ENCODE measurements at places on chromosomes 2 and 18. TPM values are rescaled to one million over a fixed set of nuclear protein-coding genes. Genes with fewer than 3 reads are reported as not detected.
A peak's percentile ranks its signal among the peaks of the same experiment; 100 is the strongest.

DNA sequence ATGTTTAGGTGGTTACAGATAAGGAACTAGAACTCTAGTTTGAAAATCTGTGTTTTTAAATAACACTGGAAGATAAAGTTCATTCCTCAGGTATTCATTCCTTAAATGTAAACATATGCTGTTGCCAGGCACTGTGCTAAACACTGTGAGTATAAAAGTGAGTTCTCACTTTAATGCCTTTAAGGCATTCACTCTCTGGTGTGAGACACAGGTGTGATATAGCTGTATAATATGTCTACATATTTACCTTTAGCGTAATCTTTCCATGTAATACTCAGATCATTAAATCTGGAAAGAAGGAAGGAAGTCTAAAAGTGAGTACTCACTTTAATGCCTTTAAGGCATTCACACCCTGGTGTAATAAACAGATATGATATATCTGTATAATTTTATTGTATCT is 472.6 kb downstream of the PARD3B start:
- H3K4me3 ChIP-seq: no peak overlapping the region
- no peaks in the 10 kb centered on the region for H3K4me1 ChIP-seq
- H3K27me3 ChIP-seq: no peaks in the 10 kb centered on the region
- no peak for DNase-seq

GRCh38 chr2:9103663-9104277 is 100.3 kb upstream of the MBOAT2 start:
- DNase-seq: no peak
- H3K27ac ChIP-seq: peak overlapping the region; percentile 61
- no peak overlapping the region for H3K4me3 ChIP-seq
- H3K4me1 ChIP-seq: peaks cover 7% of the 10 kb centered on the region

Gene IL18R1
- 4.9 TPM for total RNA-seq

Gene BOLL
- total RNA-seq: not detected

DNA sequence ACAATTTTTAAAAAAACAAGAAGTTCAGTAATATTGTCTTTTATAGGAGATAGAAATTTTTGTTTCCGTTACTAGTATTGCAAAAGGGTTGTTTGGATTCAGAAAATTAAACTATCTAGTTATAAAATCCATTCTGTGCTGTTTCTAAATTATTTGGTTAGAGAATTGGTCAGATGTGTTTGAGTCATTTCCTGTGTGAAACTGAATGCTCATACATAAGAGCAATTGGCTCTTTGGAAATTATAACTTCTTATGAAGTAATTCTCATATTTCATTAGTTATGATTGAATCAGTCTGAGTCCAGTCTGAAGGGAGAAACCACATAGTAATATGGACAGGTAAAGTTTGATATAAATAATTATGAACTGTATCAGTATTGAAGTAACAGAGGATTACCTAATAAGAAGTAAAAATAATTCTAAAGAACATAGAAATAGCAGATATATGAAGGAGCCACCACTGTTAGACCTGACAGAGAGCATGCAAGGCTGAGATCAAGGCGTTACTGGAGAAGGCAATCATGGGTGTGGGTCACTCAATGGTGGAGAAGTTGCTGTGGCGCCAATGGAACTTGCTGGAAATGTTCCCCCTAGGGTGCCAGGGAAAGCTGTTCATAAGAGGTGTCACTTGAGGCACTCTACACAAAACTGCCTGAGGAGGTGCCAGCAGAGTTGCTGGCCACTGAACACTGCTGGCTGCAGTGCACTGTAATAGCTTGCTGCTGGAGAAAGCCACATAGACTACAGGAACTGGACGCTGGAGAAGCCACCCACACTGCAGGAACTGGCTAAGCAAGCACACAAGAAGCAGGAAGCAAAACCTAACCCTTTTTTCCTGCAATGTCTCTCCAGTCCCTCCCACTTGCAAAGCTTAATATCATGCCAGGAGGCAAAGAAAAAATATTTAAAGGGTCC is 18.0 kb upstream of the FAP start:
- no peaks in the 10 kb centered on the region for H3K36me3 ChIP-seq
- no peaks in the 10 kb centered on the region for H3K27me3 ChIP-seq
- DNase-seq: no peak
- H3K4me3 ChIP-seq: no peak overlapping the region
- peaks cover 18% of the 10 kb centered on the region for H3K4me1 ChIP-seq

Gene BCL11A
- total RNA-seq: 48.4 TPM

DNA sequence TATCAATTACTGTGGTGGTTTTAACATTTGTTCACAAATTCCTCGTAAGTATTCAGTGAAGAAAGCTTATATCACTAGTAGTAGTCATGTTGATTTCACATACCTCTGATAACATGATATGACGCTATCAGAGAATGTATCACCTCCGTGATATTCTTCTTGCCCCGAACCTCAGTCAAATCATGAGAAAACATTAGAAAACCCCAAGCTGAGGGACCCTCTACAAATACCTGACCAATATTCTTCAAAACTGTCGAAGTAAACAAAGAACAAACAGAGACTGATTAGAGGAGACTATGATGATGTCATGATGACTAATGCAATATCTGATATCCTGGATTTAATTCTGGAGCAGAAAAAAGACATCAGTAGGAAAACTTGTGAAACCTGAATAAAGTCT is 85.6 kb upstream of the SPOPL start:
- H3K27me3 ChIP-seq: no peaks in the 10 kb centered on the region
- H3K4me3 ChIP-seq: no peak overlapping the region
- H3K4me1 ChIP-seq: no peaks in the 10 kb centered on the region
- no peak overlapping the region for H3K27ac ChIP-seq
- DNase-seq: no peak
- H3K36me3 ChIP-seq: no peaks in the 10 kb centered on the region

GRCh38 chr2:76569819-76570218 is 859.1 kb upstream of the GCFC2 start:
- H3K4me3 ChIP-seq: no peak overlapping the region
- no peak for DNase-seq
- H3K4me1 ChIP-seq: no peaks in the 10 kb centered on the region
- no peak overlapping the region for H3K27ac ChIP-seq
- no peaks in the 10 kb centered on the region for H3K27me3 ChIP-seq

- H3K27ac ChIP-seq: peak overlapping the region; percentile 62
- peaks cover 67% of the 10 kb centered on the region for H3K36me3 ChIP-seq
- H3K27me3 ChIP-seq: no peaks in the 10 kb centered on the region
- DNase-seq: no peak
Measured at GRCh38 chr2:217816396-217816869, 186.4 kb downstream of the TNS1 start.

GRCh38 chr2:101770726-101771125 is 73.2 kb downstream of the MAP4K4 start:
- DNase-seq: no peak
- no peak overlapping the region for H3K4me3 ChIP-seq
- H3K27ac ChIP-seq: no peak overlapping the region
- peaks cover 74% of the 10 kb centered on the region for H3K4me1 ChIP-seq
- no peaks in the 10 kb centered on the region for H3K27me3 ChIP-seq

DNA sequence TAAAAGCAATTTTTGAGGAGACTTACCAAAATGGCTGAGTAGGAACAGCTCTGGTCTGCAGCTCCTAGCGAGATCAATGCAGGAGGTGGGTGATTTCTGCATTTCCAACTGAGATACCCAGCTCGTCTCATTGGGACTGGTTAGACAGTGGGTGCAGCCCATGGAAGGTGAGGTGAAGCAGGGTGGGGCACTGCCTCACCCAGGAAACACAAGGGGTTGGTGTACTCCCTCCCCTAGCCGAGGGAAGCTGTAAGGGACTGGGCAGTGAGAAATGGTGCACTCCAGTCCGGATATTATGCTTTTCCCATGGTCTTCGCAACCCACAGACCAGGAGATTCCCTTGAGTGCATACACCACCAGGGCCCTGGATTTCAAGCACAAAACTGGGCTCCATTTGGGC is 419.0 kb downstream of the NUP35 start:
- H3K36me3 ChIP-seq: no peaks in the 10 kb centered on the region
- no peak overlapping the region for H3K4me3 ChIP-seq

Gene TFCP2L1
- total RNA-seq: 32.7 TPM

DNA sequence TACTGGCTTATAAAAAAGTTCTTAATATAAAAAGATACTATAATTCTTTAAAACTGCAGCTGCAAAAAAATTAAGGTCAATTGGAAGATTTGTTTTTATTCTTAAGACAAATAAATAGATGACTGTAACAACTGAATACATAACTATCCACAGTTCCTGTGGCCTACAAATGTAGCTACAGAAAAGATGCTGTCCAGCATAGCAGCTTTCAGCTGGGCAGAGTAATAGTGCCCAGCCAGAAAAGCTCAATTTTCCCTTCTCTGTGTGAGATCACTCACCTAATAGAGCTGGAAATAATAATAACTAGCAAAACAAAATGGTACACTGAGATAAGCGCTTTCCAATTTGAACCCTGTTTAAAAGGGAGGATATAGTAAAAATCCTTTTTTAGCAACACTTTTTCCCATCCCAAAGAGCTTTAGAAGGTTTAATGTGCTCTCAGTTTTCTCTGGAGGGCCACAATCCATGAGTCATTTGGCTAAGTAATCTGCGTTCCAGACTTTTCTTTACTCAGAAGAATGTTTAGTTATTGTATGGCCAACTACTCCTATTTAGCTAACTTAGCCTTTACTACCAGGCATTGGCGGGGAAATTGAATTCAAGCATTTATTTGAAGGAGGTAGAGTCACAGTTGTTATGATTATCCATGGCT is 158.1 kb upstream of the SLC39A10 start:
- no peak for DNase-seq
- no peaks in the 10 kb centered on the region for H3K27me3 ChIP-seq
- no peak overlapping the region for H3K4me3 ChIP-seq
- no peak overlapping the region for H3K27ac ChIP-seq

DNA sequence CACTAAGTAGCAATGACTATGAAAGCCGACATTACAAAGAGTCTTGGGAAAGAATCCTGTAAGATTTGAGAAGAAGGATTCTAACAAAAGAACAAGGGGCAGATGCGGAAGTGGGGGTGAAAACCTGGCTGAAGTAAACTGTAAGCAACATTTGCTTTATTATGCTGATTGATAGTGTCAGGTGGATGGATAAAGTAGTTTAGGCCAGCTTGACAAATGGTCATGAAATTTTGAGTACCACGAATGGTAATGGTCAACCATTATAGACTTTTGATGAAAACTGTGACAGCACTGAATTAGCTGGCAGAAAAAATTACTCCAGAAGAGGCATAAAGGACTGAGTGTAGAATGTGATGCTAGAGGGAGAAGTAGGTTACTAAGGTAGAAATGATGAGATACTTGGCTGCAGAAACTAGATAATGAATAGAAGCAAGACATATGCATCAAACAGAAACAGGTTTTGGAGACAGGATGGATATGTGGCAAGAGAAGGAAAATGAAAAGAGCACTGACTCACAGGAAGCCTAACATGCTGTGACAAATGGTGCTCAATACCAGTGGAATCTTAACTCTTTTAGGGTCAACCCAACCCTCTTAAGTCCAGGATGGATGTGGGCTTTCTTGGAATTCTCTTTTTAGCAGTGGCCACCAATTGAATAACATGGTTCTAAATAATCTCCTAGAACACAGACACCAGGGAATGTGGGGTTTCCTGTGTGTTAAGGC is 6.8 kb downstream of the THUMPD2 start:
- DNase-seq: no peak
- H3K4me3 ChIP-seq: no peak overlapping the region
- peaks cover 40% of the 10 kb centered on the region for H3K4me1 ChIP-seq
- H3K27ac ChIP-seq: no peak overlapping the region
- H3K36me3 ChIP-seq: no peaks in the 10 kb centered on the region

Gene TGFA
- total RNA-seq: 27.7 TPM

DNA sequence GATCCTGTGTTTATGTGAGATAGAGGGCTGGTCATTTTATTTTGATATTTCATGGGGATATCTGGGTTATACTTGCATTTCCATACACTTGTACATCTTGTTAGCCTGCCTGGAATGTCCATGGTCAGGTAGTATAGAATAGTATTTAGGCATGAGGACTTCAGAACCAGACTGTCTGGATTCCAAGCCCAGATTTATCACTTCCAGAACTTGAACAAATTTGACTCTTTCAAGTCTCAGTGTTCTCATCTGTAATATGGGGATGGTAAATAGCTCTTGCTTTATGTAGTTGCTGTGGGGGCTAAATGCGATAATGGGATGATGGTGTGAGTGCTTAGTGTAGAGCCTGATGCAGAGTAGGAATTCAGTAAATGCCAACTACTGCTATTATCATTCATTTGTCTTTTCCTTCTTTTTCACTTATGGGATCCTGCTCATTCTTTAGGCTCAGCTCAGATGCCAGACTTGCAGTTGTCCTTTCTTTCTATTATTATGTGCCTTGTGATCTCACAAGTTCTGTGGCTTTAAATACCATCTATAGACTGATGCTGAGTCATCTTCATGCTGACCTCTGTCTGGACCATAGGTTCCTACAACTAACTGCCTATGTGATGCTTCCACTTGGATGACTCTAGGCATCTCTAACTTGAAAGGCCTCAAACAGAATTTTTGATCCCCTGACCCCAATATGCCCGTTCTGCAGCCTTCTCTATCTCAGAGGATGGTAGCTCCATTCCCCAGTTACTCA is 67.4 kb downstream of the POLE4 start:
- no peaks in the 10 kb centered on the region for H3K4me1 ChIP-seq
- no peak for DNase-seq
- no peaks in the 10 kb centered on the region for H3K27me3 ChIP-seq
- H3K36me3 ChIP-seq: no peaks in the 10 kb centered on the region
- no peak overlapping the region for H3K4me3 ChIP-seq

Data from vagina (tissue), 2 donors.